Natural killer cell (primary cell): ENCODE measurements at places on chromosomes 1 and 21. TPM values are rescaled to one million over a fixed set of nuclear protein-coding genes. Genes with fewer than 3 reads are reported as not detected.

The ZMYND12 gene
- 1.1 TPM for total RNA-seq

- no peak overlapping the region for H3K27ac ChIP-seq
- DNase-seq, result no peak
- peaks cover 2% of the 10 kb centered on the region for H3K4me1 ChIP-seq
- H3K36me3 ChIP-seq, result no peaks in the 10 kb centered on the region
Measured at GRCh38 chr21:34606051-34606450, 8.9 kb downstream of the RCAN1 start.

DNA sequence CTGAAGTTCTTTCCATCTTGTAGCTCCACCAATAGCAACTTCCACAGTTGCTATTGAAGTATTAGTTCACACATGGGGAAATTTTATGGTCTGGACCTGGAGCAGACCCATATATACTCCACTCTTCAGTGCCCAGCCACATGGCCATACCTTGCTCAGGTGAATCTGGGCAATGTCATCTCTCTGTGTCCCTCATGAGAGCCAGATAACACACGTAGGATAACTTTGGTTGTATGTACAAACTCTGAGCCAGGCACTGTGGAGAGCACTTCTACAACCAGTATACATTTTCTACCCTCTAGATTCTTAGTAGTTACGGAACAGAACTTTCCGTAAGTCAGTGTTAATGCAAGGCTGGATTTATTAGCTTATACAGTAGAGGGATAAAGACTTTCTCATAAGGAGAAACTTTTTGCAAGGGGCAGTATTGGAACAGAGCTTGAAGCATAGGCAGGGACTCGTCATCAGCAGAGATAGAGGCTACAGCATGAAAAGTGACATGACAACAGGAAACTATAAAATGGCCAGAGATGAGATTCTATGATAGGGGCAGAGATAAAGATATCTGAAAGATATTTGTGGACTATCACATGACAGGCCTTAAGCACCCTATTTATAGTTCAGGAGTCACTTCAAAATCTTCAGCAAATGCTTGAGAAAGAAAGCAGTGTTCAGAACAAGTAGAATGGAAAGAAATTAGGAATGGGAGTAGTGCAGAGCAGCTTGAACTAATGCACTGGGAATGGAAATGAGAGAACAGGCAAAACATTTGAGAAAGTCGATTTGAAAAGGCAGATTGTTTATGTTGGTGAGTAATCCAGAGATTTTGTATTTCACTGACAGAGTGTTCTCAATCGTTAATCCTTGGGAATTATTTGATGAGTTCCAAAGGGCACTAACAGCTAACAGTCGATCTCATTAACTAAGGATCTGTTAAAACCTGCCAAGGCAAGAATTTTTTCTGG is 481.8 kb downstream of the USP25 start:
- no peaks in the 10 kb centered on the region for H3K4me1 ChIP-seq
- no peak for DNase-seq
- no peaks in the 10 kb centered on the region for H3K27me3 ChIP-seq
- no peak overlapping the region for H3K4me3 ChIP-seq

DNA sequence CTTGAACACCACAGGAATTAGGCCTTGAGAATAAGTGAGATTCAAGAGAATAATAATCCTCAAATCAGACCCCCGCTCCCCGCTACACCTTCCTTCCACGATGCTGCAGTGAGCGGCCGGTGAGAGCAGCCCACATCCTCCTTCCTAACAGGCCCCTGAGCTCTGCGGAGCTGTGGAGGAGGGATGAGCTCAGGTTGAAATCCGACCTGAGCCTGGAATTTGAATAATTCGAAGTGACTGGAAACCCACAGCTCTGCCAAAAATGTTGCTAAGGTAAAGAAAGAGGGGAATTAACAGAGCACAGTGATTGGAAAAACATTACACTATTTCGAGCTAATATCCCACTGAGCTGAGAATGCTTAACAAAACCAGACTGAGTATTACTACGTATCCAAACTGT is 90.0 kb downstream of the URB2 start:
- no peak for DNase-seq
- H3K27ac ChIP-seq, result no peak overlapping the region
- no peaks in the 10 kb centered on the region for H3K4me1 ChIP-seq
- H3K4me3 ChIP-seq, result no peak overlapping the region

GRCh38 chr1:96845464-96845863 is 123.9 kb downstream of the PTBP2 start:
- no peaks in the 10 kb centered on the region for H3K27me3 ChIP-seq
- DNase-seq, result peak; percentile 38
- H3K36me3 ChIP-seq, result no peaks in the 10 kb centered on the region
- no peak overlapping the region for H3K4me3 ChIP-seq

DNA sequence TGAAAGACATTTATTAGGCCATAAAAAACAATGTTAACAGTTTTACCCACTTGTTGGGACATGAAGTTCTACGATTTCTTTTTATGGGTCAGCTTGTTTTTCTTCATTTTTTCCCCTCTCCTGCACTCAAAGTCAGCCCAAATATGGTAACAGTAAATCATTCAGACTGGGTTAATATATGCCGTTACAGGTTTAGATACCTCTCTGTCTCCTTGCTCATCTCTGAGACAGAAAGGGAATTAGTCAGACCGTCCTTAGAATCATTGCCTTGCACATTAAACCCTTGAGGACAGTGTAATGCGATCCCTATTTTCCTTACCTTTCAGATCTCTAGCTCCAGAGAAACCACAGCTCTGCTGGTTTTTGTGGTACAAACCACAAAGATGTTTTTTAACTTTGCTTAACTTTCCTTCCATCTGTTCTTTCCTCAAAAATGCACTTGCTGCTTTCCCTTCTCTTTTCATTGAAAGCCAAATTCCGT is 613.3 kb downstream of the PLPP3 start:
- no peak overlapping the region for H3K4me3 ChIP-seq
- no peaks in the 10 kb centered on the region for H3K27me3 ChIP-seq
- no peak overlapping the region for H3K27ac ChIP-seq
- no peak for DNase-seq

DNA sequence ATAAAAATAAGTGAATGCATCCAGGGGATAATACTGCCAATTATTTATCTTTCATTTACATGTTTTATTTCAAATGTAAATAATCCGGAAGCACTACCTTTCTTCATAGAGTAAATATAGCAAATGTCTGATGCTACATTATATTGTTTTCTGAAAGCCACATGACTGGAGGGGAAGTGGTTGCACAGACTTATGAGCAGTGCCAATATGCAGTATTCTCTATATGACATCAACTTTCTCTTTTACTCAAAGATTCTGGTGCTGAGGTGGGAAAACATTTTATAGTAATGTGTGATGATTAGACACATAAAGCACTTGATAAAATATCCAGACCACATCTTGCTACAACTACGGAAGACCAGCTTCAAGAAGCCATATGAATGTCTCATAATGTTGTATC is 314.7 kb downstream of the NEGR1 start:
- H3K4me3 ChIP-seq, result no peak overlapping the region
- no peak for DNase-seq
- no peak overlapping the region for H3K27ac ChIP-seq
- no peaks in the 10 kb centered on the region for H3K4me1 ChIP-seq
- no peaks in the 10 kb centered on the region for H3K36me3 ChIP-seq

DNA sequence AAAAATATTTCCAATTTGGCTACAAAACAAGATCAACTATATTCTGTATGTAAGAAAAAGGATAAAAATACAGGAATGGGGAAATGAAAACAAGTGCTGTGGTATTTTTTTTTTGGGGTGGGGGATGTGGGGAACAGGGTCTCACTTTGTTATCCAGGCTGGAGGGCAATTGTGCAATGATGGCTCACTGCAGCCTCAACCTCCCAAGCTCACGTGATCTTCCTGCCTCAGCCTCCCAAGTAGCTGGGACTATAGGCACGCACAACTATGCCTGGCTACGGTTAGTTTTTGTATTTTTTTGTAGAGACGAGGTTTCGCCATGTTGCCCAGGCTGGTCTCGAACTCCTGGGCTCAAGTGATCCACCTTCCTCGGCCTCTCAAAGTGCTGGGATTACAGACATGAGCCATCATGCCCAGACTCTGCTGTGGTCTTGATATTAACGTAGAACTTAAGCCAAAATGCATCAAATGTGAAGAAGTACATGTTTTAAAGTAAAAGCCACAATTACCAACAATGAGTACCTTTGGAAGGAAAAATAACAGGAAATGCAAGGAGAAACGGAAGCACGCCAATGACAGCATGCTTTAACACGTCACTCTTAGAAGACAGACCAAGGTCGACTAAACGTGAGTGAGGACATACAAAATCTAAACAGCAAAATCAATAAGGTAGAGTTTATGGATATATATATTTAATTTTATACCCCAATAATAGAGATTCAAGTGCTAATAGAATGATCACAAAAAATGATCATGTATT is 8.8 kb upstream of the ABCB10 start:
- no peak overlapping the region for H3K27ac ChIP-seq
- H3K36me3 ChIP-seq, result no peaks in the 10 kb centered on the region

DNA sequence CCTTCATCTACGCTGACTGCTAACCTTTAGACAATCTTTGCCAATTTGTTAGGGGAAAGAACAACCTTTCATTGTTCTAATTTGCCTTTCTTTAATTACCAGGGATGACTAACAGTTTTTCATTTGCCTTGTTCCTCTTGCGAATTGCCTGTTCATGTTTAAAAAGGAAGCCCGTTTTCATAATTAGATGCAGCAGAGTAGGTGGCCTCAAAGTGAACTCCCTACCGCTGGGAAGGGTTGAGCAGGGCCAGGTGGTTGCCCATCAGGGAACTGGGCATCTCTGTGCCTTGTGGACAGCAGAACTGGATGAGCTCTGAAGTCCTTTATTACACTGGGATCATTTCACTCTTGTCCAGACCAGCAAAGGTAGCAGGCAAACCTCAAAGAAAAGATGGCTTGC is 59.0 kb downstream of the HIVEP3 start:
- no peaks in the 10 kb centered on the region for H3K36me3 ChIP-seq
- no peak overlapping the region for H3K27ac ChIP-seq
- no peak overlapping the region for H3K4me3 ChIP-seq
- no peak for DNase-seq

DNA sequence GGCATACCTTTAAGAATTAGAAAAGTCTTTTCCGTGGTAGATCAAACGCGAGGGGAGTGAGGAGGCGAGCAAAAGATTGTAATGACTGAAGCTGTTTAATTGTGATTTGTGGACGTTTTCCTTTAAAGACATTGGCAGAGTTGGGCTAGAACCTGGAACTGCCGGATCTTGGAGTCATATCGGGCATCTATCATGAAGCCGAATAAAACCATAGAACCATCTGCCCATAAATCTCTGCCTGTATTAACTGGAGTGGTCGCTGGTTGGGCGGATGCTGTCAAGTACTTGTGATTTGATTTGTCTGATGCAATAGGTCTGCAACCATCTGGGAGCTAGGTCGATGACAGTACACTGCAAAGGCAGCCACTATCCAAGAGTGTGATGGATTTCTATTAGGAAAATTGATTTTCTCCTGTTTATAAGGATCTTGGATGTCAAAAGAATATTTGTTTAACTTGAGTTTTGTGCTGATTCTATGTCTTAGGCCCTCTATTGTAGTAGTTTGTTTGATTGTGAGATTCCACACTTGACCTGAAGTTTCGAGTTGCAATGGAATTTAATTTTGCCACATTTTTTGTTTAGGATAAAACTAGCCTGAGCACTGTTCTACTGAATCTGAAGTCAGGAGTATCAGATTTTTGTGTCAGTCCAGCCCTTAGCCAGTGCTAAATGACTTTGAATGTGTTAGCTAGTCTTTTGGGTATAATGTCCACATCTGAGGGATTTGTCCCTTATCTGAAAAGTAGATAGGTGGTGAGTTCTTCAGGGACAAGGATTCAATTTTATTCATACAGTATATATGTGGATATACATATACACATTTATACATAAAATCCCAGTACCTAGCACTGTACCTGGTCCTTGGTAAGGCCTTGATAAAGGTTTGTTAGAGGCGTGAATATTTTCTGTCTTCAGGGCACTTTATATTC is 1.2 kb downstream of the SARS1 start:
- DNase-seq, result no peak
- H3K36me3 ChIP-seq, result peaks cover 2% of the 10 kb centered on the region
- peaks cover 10% of the 10 kb centered on the region for H3K4me1 ChIP-seq
